ENCODE measurements at places on chromosomes 5 and 9.

- DNase-seq = no peak
Measured at GRCh38 chr5:147504011-147504410, 5.9 kb downstream of the DPYSL3 start.

DNA sequence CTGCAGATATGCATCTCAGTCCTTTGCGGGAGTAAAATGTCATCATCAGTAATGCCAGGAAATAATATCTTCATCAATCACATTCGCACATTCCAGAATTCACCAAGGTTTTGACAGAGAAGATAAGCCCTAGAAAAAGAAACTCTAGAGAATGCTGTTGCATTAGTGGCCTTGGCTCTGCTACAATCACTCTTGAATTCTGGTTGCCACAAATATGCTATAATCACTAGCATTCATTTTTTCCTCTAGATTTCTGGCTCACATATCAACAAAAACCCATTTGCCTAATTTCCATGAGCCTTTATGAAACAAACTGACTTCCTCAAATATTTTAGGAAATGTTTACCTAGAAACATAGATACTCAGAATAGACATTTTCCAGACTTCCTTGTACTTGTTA lies 653.4 kb downstream of the ANXA1 start:
- DNase-seq = no peak

DNA sequence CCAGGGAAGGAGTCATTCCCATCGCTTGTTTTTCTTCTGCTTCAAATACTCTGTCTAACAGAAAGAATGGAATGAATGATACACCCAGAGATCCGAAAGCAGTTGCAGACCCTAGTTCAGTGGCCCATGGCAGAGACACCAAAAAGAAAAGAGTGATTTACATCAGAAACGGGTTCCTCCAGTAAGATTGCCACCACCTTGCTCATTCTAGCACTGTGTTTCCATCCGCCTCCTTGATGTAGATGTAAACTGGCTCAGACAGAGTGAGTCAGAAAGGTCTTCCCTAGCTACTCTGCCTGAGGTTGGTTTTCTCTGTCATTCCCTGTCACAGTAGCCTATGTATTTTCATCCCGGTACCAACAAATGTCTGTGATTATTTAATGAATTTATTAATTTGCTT lies 15.9 kb upstream of the CLINT1 start:
- no peak for DNase-seq

GRCh38 chr5:112733586-112733985 lies 4.1 kb upstream of the APC start:
- DNase-seq = no peak

DNA sequence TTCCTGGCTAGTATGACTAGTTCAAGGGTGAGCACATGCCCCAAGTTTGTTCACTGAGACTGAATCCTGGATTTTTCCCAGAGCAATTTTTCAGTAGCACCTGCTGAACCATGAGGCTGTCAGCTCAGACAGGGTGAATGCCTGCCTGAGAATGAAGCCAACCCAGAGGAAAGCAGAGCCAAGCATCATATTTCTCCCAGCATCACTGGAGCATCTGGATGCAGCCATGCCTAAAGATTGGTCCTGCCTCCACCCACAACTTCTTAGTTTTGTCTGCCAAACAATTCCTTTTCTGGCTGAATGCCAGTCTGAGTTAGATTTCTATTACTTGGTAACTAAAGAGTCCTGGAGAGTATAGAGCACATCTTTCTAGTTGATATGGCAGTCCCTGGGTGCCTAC lies 343.6 kb downstream of the CSNK1G3 start:
- no peak for DNase-seq

- DNase-seq = peak; percentile 1
Measured at GRCh38 chr5:90264689-90265544, 144.6 kb downstream of the CETN3 start.

GRCh38 chr9:125797930-125798329 lies 50.8 kb downstream of the PBX3 start:
- DNase-seq = no peak

DNA sequence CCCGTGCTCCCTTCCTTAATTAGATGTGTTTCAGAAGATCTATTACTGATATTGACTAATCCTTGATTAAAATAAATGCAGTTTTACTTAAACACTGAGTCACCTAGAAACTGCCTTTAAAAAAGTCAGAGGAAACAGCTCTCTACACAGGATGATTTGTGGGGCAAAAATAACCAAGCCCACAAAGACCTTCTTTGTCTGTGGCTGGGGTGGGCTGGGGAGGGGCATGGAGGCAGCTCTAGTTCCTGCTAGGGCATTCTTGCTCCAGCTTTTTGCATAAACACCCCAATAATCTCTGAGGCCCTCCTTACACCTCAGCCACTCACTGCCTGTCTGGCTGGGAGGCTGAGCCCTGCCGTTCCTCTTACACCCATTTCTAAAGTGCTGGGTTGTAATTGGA lies 227.6 kb upstream of the DAP start:
- no peak for DNase-seq

- no peak for DNase-seq
Measured at GRCh38 chr5:138489683-138490061, 24.4 kb downstream of the EGR1 start.

DNA sequence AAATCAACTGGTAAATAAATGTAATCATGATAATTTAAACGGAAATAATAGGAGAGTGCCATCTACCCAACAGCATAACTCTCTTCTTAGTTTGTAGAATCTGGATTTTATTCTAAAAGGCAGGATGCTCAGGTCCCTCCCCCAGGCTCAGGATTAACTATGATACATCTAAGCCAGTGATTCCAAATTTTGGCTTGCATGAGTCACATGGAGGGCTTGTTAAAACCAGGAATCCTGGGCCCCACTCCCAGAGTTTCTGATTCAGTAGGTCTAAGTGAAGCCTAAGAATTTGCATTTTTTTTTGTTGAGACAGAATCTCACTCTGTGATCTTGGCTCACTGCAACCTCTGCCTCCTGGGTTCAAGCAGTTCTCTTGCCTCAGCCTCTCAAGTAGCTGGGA lies 62.3 kb upstream of the ZFR start:
- no peak for DNase-seq

GRCh38 chr5:172288465-172288864 lies 4.9 kb upstream of the UBTD2 start:
- no peak for DNase-seq

DNA sequence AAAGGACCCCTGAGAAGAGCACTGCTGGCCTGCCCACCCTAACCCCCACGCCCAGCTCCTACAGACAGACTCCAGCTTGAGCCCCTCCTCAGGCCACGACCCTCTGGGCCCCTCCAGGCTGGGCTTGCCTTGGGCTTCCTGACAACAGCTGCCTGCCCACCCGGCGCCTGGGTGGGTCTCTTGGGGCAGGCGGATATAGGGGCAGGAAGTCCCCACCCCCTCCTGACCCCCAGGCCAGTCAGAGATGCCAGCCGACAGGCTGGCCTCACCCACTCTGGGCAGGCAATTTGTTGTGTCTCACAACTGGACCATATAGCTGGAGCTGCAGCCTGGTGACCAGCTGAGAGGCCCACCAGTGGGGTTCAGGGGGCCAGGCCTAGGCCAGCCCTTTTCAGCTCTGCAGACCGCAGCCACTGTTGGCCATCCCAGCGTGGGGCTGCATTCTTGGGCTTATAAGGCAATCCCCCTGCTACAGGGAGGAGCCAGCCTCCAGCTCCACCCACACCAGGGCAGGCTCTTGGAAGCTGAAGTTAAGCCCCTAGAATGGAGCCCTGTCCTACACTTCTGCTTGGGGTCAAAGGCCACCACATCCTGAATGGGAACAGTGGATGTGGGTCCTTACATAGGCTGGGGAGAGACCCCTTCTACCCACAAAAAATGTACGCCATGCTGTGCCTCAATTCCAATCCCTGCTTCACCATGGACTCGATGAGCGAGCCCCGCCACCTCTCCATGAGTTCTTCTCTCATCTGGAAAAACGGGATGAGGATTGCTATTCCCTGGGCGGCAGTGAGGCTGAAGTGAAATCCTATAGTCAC lies 2.0 kb downstream of the PDLIM7 start:
- DNase-seq = no peak

GRCh38 chr5:153520952-153521351 lies 30.5 kb downstream of the GRIA1 start:
- DNase-seq = no peak

DNA sequence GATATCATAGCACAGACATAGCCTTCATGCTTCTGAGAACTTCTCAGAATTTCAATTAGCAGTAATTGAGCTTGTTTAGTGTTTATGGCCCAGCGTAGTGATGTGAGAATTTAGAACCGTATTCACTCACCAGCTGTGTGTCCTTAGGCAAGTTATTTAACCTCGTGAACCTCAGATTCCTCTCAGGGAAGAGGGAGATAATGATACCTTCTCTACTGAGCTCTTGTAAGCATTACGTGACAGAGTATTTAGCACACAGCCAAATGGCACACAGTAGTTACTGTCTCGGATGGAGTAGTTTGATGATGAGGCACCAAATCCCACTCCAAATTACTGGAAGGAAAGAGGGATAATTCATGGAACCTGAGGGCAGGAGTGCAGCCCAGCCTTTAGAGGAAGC lies 429.3 kb downstream of the CCDC171 start:
- DNase-seq = no peak

- DNase-seq = peak; percentile 15
Measured at GRCh38 chr5:56693220-56693579, 122.1 kb upstream of the MAP3K1 start.

GRCh38 chr9:112848316-112849151 lies 42.1 kb downstream of the SLC46A2 start:
- no peak for DNase-seq

DNA sequence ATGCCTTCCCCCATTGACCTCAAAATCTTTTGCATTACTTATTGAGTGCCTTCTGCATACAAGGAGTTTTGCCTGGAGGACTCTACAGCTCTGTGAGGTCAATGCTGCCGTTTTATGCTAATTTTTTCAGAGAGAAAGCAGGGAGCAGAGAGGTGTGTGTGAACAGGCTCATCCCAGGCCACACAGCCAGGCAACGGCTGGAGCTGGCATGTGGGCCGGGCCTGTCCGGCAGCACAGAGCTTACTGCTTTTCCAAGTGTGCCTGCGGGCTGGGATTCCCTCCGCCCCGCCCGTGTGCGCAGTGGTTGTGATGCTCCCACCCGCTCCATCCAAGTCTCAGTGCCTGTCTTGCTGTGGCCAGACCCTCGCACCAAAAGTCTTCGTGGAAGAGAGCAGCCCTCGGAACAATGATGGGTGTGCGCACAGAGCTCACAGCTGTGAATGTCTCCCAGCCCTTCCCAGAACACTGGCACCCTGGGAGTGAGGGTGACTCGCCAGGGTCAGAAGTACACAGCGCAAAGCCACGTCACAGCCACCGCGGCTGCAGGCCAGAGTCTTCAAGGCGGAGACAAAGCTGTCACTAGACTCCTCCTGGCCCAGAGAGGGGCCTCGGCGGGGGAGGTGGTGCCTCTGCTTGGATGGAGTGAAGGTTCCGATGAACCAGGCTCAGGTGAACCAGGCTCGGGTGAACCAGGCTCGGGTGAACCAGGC lies 82.8 kb downstream of the COL5A1 start:
- no peak for DNase-seq

DNA sequence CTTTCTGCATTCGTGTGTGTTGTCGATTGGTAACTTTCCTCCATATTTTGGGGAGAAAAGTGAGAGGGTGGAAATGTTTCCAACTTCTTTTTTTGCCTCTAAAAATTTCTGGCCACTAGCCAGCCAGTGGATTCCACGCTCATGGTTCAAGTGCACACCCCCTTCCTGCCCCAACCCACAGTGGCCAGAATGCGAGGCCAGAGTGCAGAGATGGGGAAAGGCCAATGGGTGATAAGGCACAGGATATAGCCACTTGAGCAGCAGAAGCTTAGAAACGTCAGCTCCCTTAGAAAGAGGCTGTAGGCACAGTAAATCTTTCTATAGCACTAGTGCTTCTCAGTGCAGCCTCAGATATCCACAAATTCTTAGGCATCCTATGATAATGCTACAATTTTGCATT lies 75.8 kb upstream of the ADRB2 start:
- DNase-seq = no peak

- DNase-seq = no peak
Measured at GRCh38 chr5:100520348-100520747, 14.8 kb upstream of the FAM174A start.

- DNase-seq = no peak
Measured at GRCh38 chr5:17203329-17204132, 13.9 kb upstream of the BASP1 start.

DNA sequence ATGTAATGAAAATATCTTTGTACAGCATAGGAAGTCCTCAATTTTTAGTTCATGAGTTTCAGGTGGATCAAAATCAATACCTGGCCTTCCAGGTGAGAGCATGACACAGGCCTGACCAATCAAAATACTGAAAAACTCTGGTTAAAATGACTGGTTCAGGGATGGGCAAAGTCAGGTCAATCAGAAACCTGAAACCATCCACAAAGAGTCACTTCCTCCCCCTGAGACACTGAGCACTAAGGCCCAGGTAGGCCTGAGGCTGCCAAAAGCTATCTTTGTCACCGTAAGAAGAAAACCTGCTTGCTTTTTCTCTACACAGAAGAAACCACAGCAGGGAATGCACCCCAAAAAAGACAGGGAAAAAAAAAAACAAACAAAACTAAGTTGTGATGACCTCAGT lies 444.8 kb downstream of the TLR4 start:
- DNase-seq = no peak

GRCh38 chr9:123658792-123659191 lies 271.1 kb downstream of the DENND1A start:
- DNase-seq = no peak

GRCh38 chr5:175895686-175896102 lies 24.3 kb downstream of the CPLX2 start:
- no peak for DNase-seq

DNA sequence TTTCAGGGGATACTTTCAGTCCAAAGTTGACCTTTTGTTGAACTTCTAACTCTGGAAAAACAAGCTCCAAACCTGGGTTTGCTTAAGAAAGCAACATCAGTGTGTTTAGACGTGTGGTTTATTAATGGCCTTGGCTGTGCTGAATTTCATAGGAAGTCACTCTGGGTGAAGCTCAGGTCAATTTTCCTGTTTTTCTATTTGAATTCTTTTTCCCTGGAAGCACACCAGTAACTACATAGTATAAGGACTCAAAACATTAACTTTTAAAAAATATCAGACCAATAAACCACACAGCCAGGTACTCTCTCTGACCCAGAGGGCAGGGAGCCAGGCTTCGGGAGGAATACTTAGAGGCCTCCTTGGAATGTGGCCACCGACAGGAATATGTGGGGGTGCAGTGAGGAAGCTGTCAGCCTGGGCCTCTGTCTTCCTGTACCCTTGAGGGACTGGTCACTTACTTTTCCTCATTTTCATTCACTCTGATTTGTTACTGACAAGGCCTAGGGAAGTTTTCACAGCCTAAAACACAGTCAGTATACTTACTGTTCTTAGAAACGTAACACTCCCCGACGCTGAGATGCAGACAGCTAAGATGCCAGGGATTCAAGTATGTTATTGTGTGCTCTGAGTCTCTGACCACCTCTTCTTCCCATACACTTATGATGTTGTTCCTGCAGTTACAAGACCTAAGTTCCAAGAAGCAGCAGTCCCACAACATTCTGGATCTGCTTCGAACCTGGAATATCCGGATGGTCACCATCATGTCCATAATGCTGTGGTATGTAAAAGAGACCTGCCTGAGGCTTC lies 18.9 kb downstream of the SLC22A5 start:
- DNase-seq = no peak

- DNase-seq = no peak
Measured at GRCh38 chr5:64923151-64923685, 154.5 kb downstream of the CWC27 start.

- no peak for DNase-seq
Measured at GRCh38 chr5:132227485-132228240, at the start of gene P4HA2. P4HA2 (minus strand) TSS chr5:132227853; CDS start chr5:132218626, 9,227 bp downstream.
